A549 treated with Hydrocortisone at 1 μM for 4 hours (cell line): ENCODE measurements at places on chromosomes 7 and 10. TPM values are rescaled to one million over a fixed set of nuclear protein-coding genes. Genes with fewer than 3 reads are reported as not detected.

The CCDC136 gene
- total RNA-seq, result 1.5 to 2.5 TPM (median 2.2 TPM) in 5 replicates

The KCNMA1 gene
- total RNA-seq, result 43.5 to 83.8 TPM (median 66.6 TPM) in 5 replicates

The TMEM184A gene
- 7.0 to 9.9 TPM (median 9.0 TPM) in 5 replicates for total RNA-seq

The FMC1 gene
- 13.2 to 43.3 TPM (median 31.6 TPM) in 5 replicates for total RNA-seq

The PRSS1 gene
- total RNA-seq, result not detected in 5 replicates
